LHCN-M2 (cell line): ENCODE measurements at places on chromosomes 6 and 20. TPM values are rescaled to one million over a fixed set of nuclear protein-coding genes. Genes with fewer than 3 reads are reported as not detected.

- DNase-seq, result no peak
These were observed 89.8 kb downstream of the ANKRD6 start for GRCh38 chr6:89522778-89523177.

DNA sequence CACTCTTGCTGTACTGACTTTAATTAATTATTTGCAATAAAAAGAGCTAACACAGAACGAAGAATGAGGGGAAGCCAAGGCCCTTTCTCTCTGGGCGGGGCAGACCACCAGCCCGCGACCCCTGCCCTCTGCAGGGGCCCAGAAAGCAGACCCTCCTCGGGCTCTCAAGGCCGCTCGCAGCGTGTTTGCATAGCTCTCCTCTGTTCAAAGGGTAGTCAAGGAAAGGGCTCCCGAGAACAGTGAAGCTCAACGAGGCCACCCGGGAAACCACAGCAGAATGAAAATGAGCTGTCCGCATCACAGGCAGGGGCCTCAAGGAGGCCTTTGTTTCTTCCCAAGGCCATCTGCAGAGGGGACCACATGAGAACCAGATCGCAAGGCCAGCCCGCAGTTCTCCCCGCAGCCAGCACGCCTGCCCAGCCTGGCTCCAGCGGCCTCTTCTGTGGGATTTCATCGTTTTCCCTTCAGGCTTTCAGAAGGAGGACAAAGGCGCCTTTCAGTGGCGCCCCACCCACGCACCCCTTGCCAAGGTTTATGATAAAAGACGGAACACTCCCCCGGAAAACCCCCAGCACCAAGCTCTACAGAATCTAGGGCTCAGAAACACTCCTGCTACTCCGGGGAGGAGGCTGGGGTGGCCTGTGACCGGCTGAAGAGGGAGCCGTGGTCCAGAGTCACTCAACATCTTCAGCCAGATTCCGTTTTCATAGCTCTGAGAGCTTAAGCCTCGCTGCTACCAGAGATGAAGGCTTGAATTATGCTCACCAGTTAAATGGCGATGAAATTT lies 25.3 kb downstream of the ACSS1 start:
- no peak for DNase-seq

Gene TCF15
- not detected in 2 replicates for total RNA-seq

DNA sequence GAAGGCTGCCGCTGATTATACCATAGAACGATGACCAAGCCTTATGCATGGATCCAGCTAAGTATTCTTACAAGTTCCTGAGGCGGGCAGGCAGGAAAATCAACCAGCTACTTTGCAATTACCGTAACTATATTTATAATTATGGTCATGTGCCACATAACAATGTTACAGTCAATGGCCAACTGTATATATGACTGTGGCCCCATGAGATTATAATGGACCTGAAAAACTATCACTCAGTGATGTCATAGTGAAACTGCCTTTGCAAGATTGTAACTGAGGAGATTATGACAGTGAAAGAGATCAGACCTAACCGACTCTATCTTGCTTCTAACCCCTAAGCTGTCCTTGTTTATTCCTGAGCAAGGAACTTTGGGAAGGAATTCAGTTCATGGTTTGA lies 33.1 kb upstream of the FAM135A start:
- no peak for DNase-seq

DNA sequence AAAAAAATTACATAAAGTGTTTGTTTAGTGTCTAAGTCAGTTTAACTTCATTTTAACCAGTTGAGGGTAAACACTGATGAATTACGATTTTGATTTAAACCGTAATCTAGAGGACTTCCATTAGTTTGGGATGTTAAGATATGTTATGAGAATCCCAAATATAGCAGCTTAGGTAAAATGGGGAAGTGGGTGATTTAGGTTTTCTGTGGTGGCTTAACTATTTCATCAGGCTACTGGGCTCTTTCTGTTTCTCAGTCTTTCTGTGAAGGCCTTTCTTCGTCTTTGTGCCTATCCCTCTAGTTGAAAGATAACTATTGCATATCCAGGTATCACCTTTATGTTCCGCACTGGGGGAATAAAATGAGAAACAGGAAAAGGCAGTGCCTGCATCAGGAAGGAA lies 27.9 kb downstream of the CENPW start:
- DNase-seq, result no peak

Gene SRMS
- not detected in 2 replicates for total RNA-seq

GRCh38 chr20:59819496-59820203 lies 113.8 kb downstream of the SYCP2 start:
- DNase-seq, result no peak

- peak; percentile 46 for DNase-seq
These were observed 7.3 kb upstream of the COL9A1 start for GRCh38 chr6:70310063-70310694.

Gene ARFGEF3
- under 0.01 and 0.06 TPM in 2 replicates for total RNA-seq

GRCh38 chr20:62063981-62064769 lies 1.5 kb downstream of the TAF4 start:
- no peak for DNase-seq
